Stimulated activated CD4-positive, alpha-beta T cell treated with anti-CD3 and anti-CD28 coated beads, Interleukin-12 subunit alpha, Interleukin-12 subunit beta, amount 100 ng/mL, for 48 hours (primary cell): ENCODE measurements at places on chromosomes 3 and 15.

GRCh38 chr3:54125300-54125699, 2.9 kb downstream of the CACNA2D3 start:
- DNase-seq = no peak

DNA sequence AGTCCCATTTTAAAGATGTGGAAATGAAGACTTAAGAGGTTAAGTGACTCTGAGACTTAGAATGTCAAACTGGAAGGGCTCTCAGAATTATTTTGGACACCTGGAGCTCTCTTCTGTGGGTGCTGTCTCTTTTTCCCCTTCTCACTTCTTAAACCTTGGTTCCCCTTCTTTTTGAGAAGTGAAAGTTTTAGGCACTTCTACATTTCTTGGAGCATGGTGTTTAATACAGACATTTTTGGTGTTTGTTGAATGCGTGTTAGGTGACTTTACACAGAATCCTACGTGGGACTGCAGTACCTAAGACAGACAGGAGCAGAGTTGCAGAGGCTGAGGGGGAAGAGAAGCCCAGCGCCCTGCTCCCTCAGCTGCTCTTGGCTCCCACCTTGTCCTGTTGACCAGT, 133.3 kb downstream of the MDFIC2 start:
- DNase-seq = no peak

GRCh38 chr3:122786066-122786465, 7.6 kb downstream of the HSPBAP1 start:
- DNase-seq = no peak

GRCh38 chr3:188491276-188491687, 337.3 kb downstream of the LPP start:
- DNase-seq = no peak

GRCh38 chr3:129577925-129578786, 28.3 kb downstream of the PLXND1 start:
- no peak for DNase-seq

DNA sequence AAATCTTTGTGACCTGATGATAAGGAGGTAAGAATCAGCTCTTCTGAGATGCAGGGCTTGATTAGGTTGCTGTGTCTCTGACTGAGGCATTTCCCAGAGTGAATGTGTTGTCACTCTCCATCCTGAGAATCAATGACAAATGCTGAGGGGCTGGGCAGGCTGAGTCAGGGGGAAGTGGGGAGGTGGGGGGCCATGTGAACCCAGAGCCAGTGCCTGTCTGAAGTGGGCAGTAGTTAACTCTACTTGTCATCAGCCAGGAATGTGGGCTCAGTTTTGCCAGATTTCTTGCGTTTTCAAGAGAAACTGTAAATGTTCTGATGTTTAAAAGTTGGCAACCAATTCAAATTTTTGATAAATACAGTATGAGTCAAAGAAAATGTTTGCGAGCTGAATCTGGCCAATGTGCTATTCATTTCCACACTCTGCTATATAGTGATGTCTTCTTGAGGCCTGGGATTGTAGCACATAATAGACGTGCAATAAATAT, 3.1 kb upstream of the BNC1 start:
- no peak for DNase-seq

- no peak for DNase-seq
Observed at GRCh38 chr3:182740710-182741109, 52.6 kb upstream of the ATP11B start.

GRCh38 chr3:13069495-13069894, 3.7 kb downstream of the IQSEC1 start:
- peak; percentile 43 for DNase-seq

GRCh38 chr3:188568736-188569135, 414.8 kb downstream of the LPP start:
- DNase-seq = no peak

DNA sequence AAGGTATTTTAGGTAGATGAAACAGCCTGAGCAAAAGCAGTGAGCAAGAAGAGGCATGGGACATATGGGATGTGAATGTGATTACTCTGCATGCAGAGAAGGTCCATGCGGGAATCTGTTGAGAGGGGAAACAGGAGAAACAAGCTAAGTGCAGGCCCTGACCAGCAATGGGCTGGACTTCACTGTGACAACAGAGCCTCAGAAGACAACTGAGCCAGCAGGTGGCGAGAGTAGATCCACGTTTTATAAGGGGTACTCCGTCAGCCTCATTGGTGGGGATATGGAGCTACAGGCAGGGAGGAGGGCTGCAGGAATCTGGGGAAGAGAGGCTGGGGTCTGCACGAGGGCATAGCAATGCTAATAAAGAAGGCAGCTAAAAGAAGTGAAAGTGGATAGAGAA, 405.9 kb upstream of the LMCD1 start:
- DNase-seq = no peak

DNA sequence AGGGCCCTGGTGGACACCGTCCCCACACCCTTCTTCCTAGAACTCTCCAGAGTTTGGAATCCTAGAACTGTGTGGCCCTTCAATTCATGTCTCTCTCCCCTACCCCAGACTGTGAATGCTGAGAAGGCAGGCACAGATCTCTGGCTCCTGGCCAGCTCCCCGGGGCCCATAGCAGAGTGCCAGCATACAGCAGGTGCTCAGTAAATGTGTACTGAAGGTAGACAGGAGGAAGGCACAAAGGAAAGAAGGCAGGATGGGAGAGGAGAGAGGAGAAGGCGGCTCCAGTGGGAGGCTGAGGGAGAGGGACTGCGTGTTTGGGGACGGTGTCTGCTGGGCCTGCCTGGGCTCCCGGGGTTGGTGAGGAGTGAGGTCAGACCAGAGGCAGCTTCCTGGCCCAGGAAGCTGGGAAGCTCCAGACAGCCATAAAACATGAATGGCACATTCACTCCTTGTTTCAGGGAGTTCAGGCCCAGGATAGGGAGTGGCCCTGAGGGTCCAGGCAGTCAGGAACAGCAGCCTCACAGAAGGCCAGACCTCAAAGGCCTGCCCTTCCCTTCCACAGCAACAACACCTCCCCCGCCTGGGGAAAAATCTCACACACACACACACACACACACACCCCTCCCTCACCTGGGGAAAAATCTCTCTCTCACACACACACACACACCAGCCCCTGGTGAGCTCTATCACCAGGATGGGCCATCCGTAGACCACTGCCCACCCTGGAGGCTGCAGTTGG, 137.1 kb upstream of the PRR20G start:
- DNase-seq = no peak

GRCh38 chr3:54891540-54891897, 36.3 kb downstream of the LRTM1 start:
- no peak for DNase-seq

- no peak for DNase-seq
Observed at GRCh38 chr15:64930778-64931371, 19.2 kb downstream of the ANKDD1A start.

DNA sequence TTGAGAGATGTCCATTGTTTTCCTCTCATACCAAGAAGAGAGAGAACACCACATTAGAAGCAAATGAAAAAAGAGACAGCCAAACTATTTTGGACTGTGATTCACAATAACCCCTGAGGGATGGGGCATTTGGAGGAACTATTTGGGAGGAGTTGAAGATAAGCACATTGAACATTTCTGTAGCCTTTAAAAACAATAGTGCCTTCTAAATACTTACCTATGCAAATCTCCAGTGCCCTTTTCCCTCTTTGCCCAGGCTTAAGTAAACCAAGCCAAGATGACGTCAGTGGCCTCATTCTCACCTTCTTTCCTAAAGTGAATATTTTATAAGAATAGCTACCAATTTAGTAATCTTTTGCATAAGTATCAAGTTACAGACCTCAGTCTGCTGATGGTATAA, 89.7 kb upstream of the COL8A1 start:
- no peak for DNase-seq

DNA sequence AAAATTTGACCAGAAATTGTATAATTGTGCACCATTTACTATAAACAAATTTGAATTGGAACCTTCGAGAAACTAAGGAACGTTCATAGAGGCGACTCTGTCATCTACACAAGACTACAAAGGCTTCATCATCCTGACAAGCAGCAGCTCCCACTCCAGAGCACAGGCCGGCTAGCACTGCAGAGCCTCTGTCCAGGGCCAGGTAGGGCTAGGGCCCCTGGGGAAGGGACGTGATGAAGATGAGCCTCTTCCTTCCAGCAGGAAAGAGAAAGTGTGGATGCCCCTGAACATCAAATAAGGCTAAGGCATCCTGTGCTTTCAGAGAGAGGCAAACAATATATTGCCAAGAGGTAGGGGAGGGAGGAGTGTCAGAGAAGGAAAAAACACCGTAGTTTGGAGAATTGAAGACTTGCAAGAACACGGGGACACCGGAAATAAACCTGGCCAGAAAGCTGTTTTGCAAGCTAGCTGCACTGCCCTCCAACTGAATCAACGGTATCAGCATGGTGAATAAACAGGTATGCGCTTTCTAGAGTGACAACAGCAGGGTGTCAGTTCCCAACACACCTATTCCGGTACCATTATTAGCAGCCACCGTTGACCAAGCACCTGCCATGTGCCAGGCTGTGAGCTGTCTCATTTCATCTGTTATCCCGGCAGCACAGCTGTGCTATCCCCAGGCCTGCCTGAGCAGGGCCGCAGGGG, 12.4 kb downstream of the XXYLT1 start:
- no peak for DNase-seq

GRCh38 chr15:60905587-60905986, 323.5 kb downstream of the RORA start:
- DNase-seq = no peak

GRCh38 chr3:128084675-128085021, 32.4 kb downstream of the SEC61A1 start:
- DNase-seq = no peak

DNA sequence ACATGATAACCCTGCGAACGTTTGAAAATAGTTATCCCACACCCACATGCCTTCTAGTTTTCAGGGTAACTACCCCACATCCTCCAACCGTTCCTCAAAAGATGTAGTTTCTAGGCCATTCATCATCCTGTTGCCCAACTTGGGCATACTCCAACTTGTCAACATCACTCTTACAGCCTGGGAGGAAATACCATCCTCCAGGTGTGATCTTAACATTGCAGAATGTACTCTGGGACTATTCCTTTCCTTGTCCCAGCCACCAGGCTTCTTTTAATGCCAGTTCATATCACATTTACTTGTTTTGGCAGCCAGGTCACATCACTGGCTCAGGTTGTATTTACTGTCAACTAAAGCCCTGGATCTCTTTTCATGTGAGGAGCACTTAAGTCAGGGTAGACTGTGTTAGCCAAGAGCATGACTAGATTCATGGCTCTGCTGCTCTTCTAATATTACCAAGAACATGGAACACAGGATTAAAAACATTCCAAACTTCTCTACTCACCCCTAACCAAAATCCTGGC, 4.0 kb upstream of the DENND6A start:
- DNase-seq = no peak

- no peak for DNase-seq
Observed at GRCh38 chr3:154969366-154969765, 110.8 kb upstream of the MME start.

DNA sequence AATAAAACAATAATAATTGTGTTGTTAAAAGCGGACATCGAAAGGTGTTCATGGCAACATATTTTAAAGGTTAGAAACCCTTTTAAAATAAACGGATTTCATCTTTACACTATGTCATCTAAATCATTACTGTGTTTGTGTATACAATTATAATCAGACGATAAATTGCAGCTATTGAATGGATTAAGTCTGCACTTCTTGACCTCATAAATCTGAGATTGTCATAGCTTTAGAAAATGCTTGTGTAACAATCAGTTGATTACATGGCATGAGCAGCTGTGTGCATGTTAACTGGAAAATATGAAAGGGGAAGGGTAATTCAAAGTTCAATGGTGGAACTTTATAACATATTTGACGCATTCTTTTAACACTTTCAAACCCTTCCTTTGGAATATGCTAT, 152.4 kb upstream of the MDFIC2 start:
- DNase-seq = no peak

GRCh38 chr15:39242345-39242744, 338.5 kb upstream of the THBS1 start:
- DNase-seq = no peak

DNA sequence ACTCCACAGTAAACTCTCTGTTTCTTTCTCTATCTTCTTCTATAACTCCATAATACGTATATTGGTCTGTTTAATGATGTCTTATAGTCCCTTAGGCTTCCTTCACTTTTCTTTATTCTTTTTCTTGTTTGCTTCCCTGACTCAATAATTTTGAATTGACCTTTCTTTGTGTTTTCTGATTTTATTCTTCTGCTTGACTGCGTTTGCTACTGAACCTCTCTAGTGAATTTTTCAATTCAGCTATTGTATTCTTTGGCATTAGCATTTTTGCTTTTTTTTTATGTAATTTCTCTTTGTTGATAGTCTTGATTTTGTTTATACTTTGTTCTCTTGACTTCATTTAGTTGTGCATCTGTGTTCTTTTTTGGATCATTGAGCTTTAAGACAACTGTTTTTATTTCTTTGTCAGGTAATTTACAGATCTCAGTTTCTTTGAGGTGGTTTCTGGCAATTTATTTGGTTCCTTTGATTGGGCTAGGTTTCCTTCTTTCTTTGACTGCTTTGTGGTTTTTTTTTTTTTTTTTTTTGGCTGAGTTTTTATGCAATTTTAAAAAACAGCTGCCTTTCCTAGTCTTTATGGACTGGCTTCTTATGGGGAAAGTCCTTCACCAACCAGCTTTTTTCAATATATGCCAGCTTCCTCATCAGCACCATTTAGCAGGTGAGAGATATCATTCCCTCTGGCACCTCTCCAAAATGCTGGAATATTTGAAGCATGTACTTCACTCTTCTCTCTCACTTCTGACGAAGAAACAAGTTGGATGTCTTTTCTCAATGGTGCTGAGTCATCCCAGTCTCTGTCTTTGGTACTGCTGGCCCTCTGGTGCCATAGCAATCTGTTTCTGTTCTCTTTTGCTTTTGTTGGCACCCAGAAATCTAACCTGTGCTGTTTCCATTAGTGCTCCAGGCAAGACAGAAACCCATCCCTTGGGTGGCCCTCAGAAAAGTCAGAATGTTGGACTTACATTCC, 17.6 kb downstream of the RSRC1 start:
- no peak for DNase-seq

DNA sequence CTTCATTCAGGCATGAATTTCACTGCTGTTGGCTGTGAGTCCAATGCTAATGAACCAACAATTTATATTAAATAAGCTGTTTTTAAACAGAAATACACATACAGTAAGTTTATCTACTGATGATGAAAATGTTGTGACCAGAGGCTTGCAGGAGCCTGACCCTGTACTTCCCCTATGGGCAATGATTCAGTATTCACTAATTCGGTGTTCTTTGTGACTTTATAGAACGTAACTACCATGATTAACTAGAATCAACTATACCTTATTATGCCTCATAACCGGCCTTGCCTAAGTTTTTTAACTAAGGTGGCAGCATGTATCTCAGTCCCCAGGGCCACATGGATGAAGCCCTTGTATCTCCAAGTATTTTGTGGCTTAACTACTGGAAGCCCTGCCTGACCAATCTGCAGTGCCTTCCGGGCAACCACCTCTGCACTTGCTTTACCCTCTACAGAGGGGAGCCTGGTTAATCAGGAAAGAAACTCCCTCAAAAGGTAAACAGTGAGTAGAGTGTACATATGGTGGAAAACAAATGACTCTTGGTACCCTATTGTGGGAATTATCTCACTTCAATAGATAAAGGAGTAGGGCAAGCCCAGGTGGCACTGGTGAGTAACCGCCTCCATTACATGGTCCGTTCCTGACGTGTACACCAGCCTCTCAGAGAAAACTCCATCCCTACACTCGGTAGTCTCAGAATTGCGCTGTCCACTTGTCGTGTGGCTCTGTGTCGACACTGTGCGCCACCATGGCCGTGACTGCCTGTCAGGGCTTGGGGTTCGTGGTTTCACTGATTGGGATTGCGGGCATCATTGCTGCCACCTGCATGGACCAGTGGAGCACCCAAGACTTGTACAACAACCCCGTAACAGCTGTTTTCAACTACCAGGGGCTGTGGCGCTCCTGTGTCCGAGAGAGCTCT, 11.6 kb upstream of the CLDN18 start:
- DNase-seq = no peak
